Stimulated activated CD8-positive, alpha-beta memory T cell treated with anti-CD3 and anti-CD28 coated beads, Interleukin-7, amount 100 ng/mL, for 1 hour (primary cell): ENCODE measurements at places on chromosomes 7 and 10.

- no peak for DNase-seq
These were observed 176.6 kb downstream of the PIP4K2A start for GRCh38 chr10:22537810-22538209.

DNA sequence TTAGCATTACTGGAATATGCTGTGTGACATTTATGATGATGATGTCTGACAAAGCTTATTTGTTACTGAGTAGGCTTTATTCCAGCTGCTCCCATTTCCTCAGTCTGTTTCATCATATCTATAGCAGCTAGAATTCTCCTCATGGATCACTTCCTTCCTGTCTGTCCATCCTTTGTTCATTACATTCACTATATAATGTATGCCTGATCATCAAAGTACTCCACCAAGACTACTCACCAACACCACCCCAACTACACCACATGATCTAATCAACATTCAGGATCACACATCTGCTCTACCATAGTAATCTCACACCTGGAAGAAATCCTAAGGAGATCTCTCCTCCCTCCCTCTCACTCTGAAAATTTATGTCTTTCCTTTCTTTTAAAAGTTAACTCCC is 61.3 kb downstream of the APBB1IP start:
- DNase-seq, result no peak

DNA sequence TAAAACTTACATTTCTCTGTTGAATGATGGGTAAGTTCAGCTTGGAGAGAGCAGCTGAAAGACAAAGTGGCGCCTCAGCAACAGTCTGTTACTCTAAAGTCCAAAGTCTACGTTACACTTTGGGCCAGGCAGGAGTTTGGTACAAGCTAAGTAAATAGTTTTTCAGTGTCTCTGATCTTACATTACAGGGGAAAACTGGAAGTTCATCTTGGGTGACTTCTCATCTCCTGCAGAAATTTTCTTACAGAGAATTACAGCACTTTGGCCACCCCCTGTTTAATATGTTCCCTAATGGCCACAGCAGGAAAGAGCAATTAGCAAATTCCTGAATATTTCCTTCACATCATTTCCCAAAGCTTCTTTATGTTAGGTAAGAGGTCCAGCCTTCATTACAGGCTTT is 67.1 kb downstream of the ABCC2 start:
- DNase-seq, result no peak

- DNase-seq, result no peak
These were observed 185.0 kb downstream of the STK31 start for GRCh38 chr7:23894892-23895569.

GRCh38 chr10:6133331-6134098 is 44.7 kb downstream of the RBM17 start:
- DNase-seq, result no peak

DNA sequence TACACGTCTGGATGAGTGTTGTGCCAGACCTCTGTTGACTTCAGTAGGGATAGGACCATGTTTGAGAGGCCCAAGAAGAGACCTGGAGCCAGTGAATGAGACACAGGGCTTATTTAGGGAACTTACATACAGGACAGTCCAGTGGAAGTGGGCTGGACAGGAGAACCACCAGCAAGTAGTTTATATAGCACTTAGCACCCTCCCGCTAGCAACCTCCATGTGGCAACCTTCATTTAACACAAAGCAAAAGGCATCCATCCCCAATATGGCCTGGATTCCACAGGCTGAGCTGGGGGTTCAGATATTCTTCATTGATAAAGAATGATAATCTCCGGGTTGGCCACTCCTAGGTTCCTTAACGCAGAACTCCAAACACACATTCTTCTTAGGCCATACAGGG is 93.7 kb downstream of the TRIM24 start:
- no peak for DNase-seq
